CD4-positive, alpha-beta memory T cell (primary cell): ENCODE measurements at places on chromosomes 5 and 9. TPM values are rescaled to one million over a fixed set of nuclear protein-coding genes. Genes with fewer than 3 reads are reported as not detected.
A peak's percentile ranks its signal among the peaks of the same experiment; 100 is the strongest.

GRCh38 chr9:109109967-109110328 lies 9.8 kb downstream of the TMEM245 start:
- no peak overlapping the region for H3K4me3 ChIP-seq
- no peaks in the 10 kb centered on the region for H3K27me3 ChIP-seq
- H3K27ac ChIP-seq: peak overlapping the region; percentile 57
- DNase-seq: no peak
- H3K36me3 ChIP-seq: peaks cover 6% of the 10 kb centered on the region
- H3K4me1 ChIP-seq: peaks cover 85% of the 10 kb centered on the region

Gene SCGB3A2
- not detected for polyA plus RNA-seq

Gene MXD3
- 1.2 TPM for polyA plus RNA-seq

Gene CCDC112
- polyA plus RNA-seq: 2.4 TPM

DNA sequence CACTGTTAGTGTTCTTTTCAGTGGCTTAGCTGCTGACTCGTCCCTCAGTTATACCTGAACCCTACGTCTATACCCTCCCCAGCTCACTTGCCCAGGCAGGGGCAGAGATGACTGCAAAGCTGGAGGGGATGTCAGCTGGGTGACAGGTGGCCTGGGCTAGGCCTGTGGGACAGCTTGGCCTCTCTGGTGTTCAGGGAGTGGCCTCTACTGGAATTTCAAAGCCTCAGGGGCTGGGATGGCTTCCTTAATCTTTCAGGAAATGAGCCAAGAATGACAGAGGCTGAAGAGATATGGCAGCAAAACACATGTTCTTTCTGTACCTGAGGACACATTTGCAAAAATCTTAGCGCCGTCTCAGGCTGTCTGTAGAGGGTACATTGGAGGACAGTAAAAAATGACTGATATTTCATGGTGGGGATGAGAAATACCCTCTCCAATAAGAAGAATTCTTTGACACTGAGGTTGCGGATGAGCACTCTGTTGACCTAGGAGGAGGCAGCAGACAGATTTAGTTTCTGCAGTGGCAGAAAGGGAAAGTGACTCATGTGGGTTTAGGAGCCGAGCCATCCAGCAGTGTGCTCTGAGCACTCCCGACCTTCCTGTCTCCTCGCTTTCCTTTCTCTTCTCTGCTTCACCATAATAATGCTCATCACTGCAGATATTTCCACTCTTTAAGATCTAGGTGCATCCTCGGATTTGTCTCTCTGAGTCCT lies 54.4 kb downstream of the ENTREP1 start:
- H3K36me3 ChIP-seq: no peaks in the 10 kb centered on the region
- no peak for DNase-seq
- H3K4me3 ChIP-seq: no peak overlapping the region
- no peaks in the 10 kb centered on the region for H3K4me1 ChIP-seq
- H3K27ac ChIP-seq: no peak overlapping the region
- H3K27me3 ChIP-seq: no peaks in the 10 kb centered on the region

GRCh38 chr5:165370233-165370632 lies 1864.8 kb downstream of the MAT2B start:
- no peak overlapping the region for H3K4me3 ChIP-seq
- DNase-seq: no peak
- H3K36me3 ChIP-seq: no peaks in the 10 kb centered on the region
- no peak overlapping the region for H3K27ac ChIP-seq

Gene DOCK2
- polyA plus RNA-seq: 45.8 TPM

Gene NDOR1
- 9.5 TPM for polyA plus RNA-seq

- DNase-seq: no peak
- no peaks in the 10 kb centered on the region for H3K36me3 ChIP-seq
- no peaks in the 10 kb centered on the region for H3K4me1 ChIP-seq
- H3K27me3 ChIP-seq: no peaks in the 10 kb centered on the region
- no peak overlapping the region for H3K4me3 ChIP-seq
These were observed 180.6 kb upstream of the PAPPA start for GRCh38 chr9:115972843-115973595.

Gene PCDH1
- not detected for polyA plus RNA-seq

Gene SPOCK1
- not detected for polyA plus RNA-seq

GRCh38 chr5:33361781-33362180 lies 79.0 kb upstream of the TARS1 start:
- no peaks in the 10 kb centered on the region for H3K27me3 ChIP-seq
- no peak for DNase-seq
- no peaks in the 10 kb centered on the region for H3K4me1 ChIP-seq
- no peak overlapping the region for H3K4me3 ChIP-seq

Gene TAS2R1
- polyA plus RNA-seq: 0.14 TPM

- H3K4me3 ChIP-seq: no peak overlapping the region
- no peaks in the 10 kb centered on the region for H3K36me3 ChIP-seq
- H3K27me3 ChIP-seq: no peaks in the 10 kb centered on the region
- DNase-seq: no peak
- no peak overlapping the region for H3K27ac ChIP-seq
These were observed 11.3 kb upstream of the SCGB3A1 start for GRCh38 chr5:180602481-180603075.

Gene UBE2QL1
- polyA plus RNA-seq: not detected

GRCh38 chr9:87494970-87495471 lies 2.6 kb upstream of the DAPK1 start:
- H3K4me3 ChIP-seq: no peak overlapping the region
- H3K4me1 ChIP-seq: no peaks in the 10 kb centered on the region
- H3K27me3 ChIP-seq: peaks cover 4% of the 10 kb centered on the region

DNA sequence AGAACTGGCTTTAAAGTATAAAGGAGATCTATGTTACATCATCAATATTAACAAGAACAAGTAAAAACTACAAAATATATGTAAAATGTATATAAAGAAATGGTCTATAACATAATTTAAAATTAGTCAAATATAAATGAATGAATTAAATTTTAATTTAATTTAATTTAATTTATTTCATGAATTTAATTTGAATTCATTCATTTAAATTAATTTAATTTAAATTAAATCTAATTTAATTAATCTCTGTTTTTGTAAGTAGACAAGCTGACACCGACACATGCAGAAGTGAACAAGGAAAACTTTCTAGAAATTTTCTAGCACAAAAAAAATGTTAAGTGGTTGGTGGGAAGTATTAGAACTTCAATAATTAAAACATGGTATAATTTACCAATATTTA lies 10.8 kb upstream of the PRDM9 start:
- H3K36me3 ChIP-seq: no peaks in the 10 kb centered on the region
- DNase-seq: no peak
- no peaks in the 10 kb centered on the region for H3K27me3 ChIP-seq
- H3K4me3 ChIP-seq: no peak overlapping the region
- no peak overlapping the region for H3K27ac ChIP-seq
- H3K4me1 ChIP-seq: no peaks in the 10 kb centered on the region

Gene PCDHB12
- not detected for polyA plus RNA-seq

GRCh38 chr5:5588386-5588785 lies 165.9 kb downstream of the ICE1 start:
- H3K27ac ChIP-seq: no peak overlapping the region
- H3K4me3 ChIP-seq: no peak overlapping the region
- no peaks in the 10 kb centered on the region for H3K4me1 ChIP-seq
- H3K36me3 ChIP-seq: no peaks in the 10 kb centered on the region
- DNase-seq: no peak

DNA sequence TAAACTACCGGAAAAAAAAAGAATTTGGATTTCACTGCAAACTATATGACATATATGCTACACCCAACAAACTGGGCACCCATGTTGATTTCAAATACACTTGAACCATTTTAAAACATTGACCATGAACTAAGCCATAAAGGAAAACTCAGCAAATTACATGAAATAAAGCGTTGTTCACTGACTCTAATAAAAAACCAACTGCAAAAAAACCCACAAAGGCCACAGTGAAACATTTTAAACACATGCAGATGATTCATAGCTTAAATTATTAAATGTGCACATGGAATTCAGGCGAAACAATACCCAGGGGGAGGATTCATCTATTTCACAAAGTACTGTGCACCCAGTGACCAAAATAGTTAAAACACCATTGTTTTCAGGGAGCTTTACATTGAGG lies 33.3 kb downstream of the MTRR start:
- no peak overlapping the region for H3K27ac ChIP-seq
- no peak overlapping the region for H3K4me3 ChIP-seq
- no peaks in the 10 kb centered on the region for H3K27me3 ChIP-seq
- no peaks in the 10 kb centered on the region for H3K4me1 ChIP-seq
- H3K36me3 ChIP-seq: peaks cover 47% of the 10 kb centered on the region

DNA sequence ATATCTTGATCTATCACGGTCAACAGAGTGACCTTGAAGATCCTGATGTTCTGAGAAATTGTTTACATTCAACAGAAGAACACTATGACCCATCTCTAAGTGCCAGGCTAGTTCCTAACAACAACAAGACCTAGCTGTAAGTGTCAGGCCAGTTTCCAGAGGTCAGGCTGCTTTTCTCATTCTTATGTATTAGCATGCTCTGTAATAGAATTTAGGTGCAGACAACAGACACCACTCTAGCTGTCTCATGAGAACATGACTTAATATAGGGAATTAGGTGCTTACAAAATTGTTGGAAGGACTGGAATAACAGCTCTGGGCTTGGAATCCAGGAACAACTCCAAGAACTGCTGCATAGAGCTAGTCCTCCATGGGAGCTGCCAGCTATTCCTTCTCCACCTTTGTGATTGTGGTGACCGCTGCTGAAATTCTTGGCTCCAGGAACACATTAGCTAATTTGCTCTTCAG lies 138.7 kb downstream of the SNX18 start:
- no peaks in the 10 kb centered on the region for H3K4me1 ChIP-seq
- no peaks in the 10 kb centered on the region for H3K36me3 ChIP-seq
- DNase-seq: no peak
- no peak overlapping the region for H3K27ac ChIP-seq

- peaks cover 19% of the 10 kb centered on the region for H3K4me1 ChIP-seq
- DNase-seq: no peak
- H3K27ac ChIP-seq: no peak overlapping the region
- no peaks in the 10 kb centered on the region for H3K27me3 ChIP-seq
These were observed 64.3 kb upstream of the S1PR3 start for GRCh38 chr9:88926781-88927505.

Gene PROB1
- 0.23 TPM for polyA plus RNA-seq

- no peaks in the 10 kb centered on the region for H3K27me3 ChIP-seq
- H3K4me3 ChIP-seq: no peak overlapping the region
- H3K36me3 ChIP-seq: no peaks in the 10 kb centered on the region
These were observed 248.1 kb downstream of the CETN3 start for GRCh38 chr5:90161414-90161813.
